ENCODE measurements at places on chromosomes 6 and 20.

- no peak for DNase-seq
Measured at GRCh38 chr6:79377888-79378348, 143.4 kb upstream of the HMGN3 start.

DNA sequence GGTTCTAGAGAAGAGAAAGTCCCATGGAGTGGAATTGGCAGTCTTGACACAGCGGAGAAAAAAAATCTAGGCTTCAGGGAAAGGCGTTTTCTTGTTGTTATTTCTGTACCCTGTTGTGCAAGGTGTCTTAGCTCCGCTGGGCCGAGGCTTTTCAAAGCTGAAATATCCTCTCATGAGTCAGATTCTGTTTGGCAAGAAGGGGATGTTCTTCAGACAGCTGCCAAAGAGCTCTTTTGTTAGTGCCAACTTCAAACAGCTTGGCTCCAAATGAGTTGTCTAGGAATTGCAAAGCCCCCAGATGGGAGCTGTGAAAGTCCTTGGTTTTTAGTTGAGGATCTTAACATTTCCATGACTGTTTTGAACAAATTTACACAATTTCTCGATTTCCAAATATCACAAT, 45.6 kb downstream of the LRRN4 start:
- no peak for DNase-seq

GRCh38 chr6:134357022-134357487, 39.1 kb upstream of the SGK1 start:
- no peak for DNase-seq

GRCh38 chr6:159968295-159969203, at the start of gene IGF2R:
Gene IGF2R (plus strand): TSS chr6:159969082. CDS start chr6:159969247, 165 bp downstream.
- DNase-seq, result peak; percentile 87

DNA sequence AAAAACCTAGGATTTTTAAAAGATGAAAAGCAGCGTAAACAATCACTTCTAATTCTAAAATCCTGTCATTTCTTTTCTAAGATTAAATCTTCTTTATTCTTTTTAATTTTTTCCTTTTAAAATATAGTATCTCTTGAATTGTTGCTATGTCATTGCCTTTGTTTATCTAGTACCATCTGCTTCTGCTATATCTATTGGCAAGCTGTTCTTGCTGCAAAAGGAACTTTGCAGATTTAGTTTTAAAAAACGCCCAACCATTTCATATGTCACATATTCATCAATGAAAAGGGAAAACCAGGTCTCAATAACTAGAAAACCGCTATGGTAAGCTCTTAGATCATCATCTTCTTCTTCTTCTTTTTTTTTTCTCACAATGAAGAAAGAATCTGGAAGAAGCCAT, 11.5 kb upstream of the EEF1A1 start:
- no peak for DNase-seq

DNA sequence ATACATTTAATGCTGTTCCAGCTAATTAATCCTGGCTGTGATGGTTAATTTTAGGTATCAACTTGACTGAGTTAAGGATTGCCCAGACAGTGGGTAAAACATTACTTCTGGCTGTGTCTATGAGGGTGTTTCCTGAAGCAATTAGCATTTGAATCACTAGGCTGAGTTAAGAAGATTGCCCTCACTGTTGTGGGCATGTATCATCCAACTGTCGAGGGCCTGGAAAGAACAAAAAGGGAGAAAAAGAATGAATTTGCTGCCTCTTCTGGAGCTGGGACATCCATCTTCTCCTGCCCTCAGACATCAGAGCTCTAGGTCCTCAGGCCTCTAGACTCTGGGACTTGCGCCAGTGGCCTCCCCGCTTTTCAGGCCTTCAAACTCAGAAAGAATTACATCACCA, 34.3 kb downstream of the SDHAF4 start:
- no peak for DNase-seq

DNA sequence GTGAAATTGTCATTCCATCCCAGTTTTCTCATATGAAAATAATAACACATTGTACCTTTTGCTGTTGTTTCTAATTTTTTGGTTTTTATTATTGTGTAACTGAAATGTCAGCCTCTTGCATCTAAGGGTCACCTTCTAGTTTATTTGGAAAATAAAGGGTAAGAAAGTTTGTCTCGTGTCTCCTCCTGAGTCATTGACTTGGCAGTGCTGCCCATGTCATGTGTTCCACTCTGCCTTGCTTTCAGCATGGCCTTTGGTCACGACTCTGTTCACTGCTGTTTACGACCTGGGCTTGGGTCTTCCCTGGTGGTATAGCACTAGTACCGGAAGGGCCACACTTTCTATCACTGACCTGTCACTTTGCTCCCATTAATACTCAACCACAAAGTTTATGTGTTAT, 171.4 kb upstream of the RSPO3 start:
- DNase-seq, result no peak

- DNase-seq, result no peak
Measured at GRCh38 chr6:108555399-108556052, 5.2 kb upstream of the FOXO3 start.

DNA sequence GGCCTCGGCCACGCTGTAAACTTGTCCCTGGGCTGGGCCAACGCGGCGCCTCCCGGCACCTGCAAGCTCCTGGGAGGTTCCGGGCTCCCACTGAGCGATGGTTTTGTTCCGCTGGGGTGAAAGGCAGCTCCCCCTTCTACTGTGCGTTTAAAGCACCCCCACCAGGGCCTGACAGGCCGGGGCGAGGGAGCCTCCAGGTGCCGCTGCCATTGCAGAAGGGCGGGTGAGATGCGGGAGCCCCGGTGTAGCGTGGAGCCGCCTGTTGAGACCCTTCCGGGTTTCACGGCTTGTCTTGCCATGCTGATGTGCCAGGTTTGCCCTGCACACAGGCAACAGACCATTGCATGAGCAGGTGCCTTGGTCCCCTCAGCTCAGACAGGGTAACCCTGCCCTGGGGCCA, 2.9 kb downstream of the COL20A1 start:
- DNase-seq, result no peak

DNA sequence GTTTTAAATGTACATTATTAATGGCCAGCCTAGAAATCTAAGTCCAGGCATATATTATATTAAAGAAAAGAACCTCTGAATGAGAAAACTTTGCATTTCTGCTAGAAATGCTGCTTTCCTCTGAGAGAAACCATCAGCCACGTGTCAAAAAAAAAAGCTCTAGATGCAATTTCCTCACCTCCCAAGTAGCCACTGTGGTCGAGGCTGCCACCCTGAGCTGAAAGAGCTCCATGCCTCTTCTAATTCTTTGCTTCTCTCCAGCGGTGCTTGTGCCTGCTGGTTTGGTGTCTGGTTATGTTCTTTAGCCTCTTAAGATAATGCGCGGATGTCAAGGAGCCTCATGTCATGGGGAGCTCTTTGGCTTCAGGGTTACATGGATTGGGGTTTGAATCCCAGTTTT, 316.0 kb downstream of the TFAP2C start:
- DNase-seq, result no peak

GRCh38 chr20:19945732-19946670, 71.2 kb upstream of the NAA20 start:
- DNase-seq, result no peak

- DNase-seq, result no peak
Measured at GRCh38 chr20:62156254-62156556, 12.6 kb downstream of the SS18L1 start.

- peak; percentile 29 for DNase-seq
Measured at GRCh38 chr6:5302995-5303622, 41.8 kb downstream of the FARS2 start.

DNA sequence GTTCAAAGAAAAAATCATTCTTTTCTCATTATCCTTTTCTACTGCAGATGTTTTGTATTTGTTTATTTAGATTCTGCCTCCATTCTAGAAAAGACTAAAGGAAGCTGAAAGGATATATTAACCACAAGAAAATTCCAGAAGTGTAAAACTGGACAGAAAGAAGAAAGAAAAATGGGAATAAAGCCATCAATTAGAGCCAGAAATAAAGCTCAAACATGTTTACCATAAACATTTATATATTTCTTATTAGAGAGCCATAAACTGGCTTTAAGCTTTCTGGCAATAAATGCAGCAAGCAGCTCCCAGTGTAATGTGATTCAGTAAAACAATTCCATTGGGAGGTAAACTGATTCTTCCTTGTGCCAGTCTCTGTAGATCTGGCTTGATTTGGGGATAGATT, 244.1 kb downstream of the PTPRK start:
- no peak for DNase-seq

GRCh38 chr6:167125410-167125809, 2.5 kb downstream of the CCR6 start:
- no peak for DNase-seq

GRCh38 chr6:155959898-155960495, 504.4 kb upstream of the NOX3 start:
- DNase-seq, result no peak

DNA sequence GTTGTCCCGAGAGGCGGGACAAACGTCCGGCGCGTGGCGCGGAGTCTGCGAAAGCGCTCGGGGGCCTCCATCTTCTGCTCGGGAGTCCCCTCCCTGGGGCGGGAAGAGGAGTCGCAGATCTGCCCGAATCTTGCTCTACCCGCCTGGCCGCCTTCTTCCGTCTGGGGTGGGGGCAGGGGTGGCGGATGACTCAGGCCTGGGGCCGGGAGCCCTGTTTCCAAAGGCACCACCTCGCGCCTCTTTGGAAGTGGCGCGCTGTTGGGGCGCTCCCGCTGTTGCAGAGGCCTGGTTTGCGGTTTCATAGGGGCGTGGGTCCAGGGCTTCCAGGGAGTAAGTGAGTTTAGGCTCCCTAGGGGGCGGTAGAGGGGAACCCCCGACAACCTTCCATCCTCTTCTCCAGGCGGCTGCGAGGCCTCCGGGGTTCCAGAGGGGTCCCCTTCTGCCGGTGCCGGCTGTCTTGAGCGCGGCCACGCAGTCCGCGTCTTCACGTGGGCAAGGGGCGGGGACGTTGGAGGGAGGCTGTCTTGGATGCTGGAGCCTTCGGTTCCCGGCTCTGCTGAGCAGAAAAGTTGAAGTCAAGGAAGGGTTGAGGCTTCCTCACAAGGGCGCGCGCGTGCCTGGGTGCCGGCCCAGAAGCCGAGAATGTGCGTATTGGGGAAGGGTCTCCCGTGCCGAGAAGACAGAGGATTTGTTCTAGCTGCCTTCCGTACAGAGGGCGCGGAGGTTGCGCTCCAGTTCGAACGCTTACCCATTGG, 2.6 kb upstream of the TFAP2C start:
- DNase-seq, result no peak

DNA sequence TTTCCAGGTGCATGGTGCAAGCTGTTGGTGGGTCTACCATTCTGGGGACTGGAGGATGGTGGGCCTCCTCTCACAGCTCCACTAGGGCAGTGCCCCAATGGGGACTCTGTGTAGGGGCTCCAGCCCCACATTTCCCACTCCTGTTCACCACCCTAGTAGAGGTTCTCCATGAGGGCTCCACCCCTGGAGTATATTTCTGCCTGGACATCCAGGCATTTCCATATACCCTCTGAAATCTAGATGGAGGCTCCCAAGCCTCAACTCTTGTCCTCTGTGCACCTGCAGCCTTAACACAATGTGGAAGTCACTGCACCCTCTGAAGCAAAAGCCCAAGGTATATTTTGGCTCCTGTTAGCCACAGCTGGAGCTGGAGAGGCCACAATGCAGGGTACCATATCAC, 393.5 kb downstream of the RNGTT start:
- DNase-seq, result no peak

DNA sequence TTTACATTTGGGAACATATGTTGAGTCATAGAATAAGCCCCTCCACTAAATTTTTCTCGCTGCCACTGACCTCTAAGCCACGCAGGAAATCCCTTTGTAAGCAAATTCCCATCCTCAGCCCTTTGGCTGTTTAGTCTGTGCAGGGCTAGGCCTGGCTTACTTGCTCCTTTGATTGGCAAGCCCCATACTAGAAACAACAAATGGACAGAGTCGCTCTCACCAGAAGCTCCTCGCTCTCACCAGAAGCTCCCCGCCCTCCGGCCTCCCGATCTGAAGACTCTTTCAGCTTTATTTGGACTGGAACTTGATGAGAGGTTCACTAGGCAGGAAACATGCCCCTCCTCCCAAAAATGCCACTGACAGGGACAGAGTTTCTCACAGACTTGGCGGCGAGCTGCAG, 149.2 kb upstream of the EXOC2 start:
- DNase-seq, result no peak

GRCh38 chr20:54479138-54479906, 3.9 kb downstream of the DOK5 start:
- no peak for DNase-seq

- DNase-seq, result no peak
Measured at GRCh38 chr6:92495242-92495641, 924.1 kb downstream of the EPHA7 start.

- no peak for DNase-seq
Measured at GRCh38 chr20:24911461-24911860, 37.6 kb upstream of the CST7 start.

GRCh38 chr20:384723-385122, 4.2 kb downstream of the TRIB3 start:
- no peak for DNase-seq

DNA sequence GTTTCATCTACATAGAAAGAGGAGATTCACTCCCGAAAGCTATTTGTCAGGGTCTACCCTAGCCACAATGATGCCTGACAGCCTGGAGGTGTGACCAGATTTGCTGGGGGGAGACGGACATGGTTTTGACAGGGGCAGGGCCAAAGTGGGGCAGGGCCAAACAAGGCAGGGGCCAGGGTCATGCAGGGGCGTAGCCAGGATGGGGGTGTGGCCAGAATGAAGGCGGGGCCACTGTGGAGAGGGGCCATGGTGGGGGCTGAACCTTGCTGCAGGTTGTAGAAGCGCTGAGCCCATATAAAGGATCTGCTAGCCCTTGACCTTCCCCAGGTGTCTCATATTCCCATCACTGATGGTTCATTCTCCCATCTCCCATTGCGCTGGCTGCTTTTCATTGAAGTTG, 184.1 kb upstream of the SULF2 start:
- no peak for DNase-seq

DNA sequence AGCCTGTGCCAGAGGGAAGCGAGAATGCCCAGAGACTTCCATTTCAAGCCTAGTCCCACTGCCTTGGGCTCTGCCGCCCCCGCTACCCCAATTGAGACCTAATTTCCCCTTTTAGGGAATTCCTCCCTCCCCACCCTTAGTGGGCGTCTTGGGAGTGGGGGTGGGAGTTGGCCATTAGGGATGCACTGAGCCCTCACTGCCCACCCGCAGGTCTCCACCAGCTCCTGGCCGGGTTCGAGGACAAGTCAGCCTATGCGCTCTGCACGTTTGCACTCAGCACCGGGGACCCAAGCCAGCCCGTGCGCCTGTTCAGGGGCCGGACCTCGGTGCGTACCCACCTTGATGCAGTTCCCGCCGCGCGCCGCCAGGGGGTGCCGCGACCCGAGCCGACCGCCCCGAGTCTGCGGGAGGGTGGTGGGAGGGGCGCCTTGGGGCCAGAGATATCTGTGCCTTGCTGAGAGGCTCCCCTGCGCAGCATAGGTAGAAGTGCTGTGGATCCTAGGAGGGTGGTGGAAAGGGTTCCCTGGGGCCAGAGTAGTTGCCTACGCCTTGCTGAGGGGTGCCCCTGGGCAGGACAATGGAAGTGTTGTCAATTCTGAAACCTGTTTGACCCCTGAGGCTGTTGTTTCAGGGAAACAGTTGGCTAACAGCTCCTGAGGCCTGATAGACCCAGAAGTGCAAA, 9.2 kb downstream of the ITPA start:
- peak; percentile 47 for DNase-seq

- DNase-seq, result no peak
Measured at GRCh38 chr6:125354649-125355048, 52.9 kb upstream of the HDDC2 start.

All from stimulated activated CD4-positive, alpha-beta T cell treated with anti-CD3 and anti-CD28 coated beads, Interleukin-12 subunit alpha, Interleukin-12 subunit beta, amount 100 ng/mL, for 24 hours (primary cell).